CD8-positive, alpha-beta memory T cell (primary cell): ENCODE measurements at places on chromosomes 7 and 10.

GRCh38 chr10:129472696-129473555, 5.9 kb downstream of the MGMT start:
- no peak for DNase-seq

DNA sequence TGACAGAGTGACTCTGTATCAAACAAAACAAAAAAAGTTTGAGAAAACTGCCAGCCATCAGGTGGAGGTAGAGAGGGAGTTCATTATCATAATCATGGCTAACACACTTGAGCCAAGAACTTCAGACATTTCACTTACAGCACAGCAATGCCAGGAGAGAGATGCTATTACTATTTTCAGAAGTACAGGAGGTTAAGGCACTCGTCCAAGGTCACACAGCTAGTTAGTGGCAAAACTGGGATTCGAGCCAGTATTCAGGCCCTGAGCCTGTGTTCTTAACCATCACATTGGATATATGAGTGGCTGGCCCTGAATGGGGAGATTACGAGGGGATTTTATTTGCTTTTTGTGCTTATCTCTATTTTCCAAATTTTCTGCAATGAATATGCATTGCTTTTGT, 24.8 kb upstream of the UNC5B start:
- DNase-seq, result no peak

GRCh38 chr10:48215486-48216203, 58.9 kb downstream of the FRMPD2 start:
- DNase-seq, result no peak

DNA sequence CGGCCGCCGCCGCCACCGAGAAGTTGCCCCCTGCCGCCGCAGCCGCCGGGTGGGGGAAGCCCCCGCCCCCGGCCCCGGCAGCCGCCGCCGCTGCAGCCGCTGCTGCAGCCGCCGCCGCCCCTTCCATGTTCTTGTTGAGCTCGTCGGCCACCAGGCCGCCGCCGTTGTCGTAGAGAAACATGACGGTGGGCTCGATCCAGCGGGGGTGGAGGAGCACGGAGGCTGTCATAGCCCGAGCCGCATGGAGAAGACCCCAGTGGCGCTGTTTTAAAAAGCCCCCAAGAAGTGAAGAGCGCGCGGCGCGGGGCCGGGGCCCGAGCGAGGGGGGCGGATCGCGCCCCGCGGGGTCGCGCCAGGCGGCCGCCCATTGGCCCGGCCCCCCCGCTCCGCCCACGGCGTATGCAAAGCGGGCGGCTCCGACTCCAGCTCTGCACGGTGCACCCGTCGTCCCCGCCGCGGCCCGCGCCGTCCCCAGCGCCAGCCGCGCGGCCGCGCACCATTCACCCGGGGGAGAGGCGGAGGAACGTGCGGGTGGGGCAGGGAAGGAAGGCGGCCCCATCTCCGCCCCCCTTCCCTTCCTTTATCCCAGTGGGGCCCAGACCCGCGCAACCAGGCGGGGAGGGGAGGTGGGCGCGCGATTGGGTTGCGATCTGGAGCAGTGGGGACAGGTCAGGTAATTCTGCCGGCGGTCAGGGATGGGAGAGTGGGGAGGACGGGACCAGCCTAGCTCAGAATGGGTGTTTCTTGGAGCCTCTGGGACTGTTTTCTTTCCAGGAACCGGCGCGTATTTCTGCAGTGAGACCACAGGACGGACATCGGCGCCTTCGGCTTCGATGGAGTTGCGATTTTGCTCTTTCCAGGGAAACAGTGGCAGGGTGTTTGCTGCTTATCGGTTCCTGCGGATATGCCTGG, at the start of gene HOXA13:
HOXA13 (minus strand) TSS at position 243 of the 912 bp plus-strand sequence; CDS start at position 229, 14 bp downstream.
- DNase-seq, result no peak

GRCh38 chr10:1035201-1035600, 9.5 kb upstream of the IDI2 start:
- no peak for DNase-seq

DNA sequence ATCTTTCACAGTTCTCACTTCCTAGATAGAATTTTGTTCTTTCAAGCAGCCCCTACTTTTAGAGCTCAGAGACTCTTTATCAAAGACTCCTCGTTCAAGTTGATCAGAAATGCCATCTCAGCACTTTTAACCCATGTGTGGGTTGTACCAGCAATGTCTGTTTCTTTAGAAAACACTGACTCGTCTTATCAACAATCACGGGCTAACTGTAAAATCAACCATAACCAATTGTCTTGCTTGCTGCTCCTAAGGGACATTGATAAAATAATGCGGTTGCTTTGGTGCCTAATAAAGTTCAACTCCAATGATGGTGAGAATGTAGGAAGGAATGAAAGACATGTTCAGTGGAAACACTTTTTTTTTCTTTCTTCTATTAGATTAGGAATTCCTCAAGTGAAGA, 12.9 kb upstream of the CDK6 start:
- DNase-seq, result no peak

- DNase-seq, result no peak
Observed at GRCh38 chr10:77531441-77532001, 106.1 kb downstream of the KCNMA1 start.

- no peak for DNase-seq
Observed at GRCh38 chr7:28815928-28816373, 142.2 kb downstream of the TRIL start.

GRCh38 chr10:127300868-127301321, 104.5 kb upstream of the INSYN2A start:
- DNase-seq, result no peak

- DNase-seq, result peak; percentile 21
Observed at GRCh38 chr10:97648562-97649404, 8.3 kb downstream of the PI4K2A start.

- DNase-seq, result no peak
Observed at GRCh38 chr7:2131800-2132199, 100.9 kb downstream of the MAD1L1 start.

GRCh38 chr10:118802126-118802793, 47.5 kb upstream of the CACUL1 start:
- no peak for DNase-seq

DNA sequence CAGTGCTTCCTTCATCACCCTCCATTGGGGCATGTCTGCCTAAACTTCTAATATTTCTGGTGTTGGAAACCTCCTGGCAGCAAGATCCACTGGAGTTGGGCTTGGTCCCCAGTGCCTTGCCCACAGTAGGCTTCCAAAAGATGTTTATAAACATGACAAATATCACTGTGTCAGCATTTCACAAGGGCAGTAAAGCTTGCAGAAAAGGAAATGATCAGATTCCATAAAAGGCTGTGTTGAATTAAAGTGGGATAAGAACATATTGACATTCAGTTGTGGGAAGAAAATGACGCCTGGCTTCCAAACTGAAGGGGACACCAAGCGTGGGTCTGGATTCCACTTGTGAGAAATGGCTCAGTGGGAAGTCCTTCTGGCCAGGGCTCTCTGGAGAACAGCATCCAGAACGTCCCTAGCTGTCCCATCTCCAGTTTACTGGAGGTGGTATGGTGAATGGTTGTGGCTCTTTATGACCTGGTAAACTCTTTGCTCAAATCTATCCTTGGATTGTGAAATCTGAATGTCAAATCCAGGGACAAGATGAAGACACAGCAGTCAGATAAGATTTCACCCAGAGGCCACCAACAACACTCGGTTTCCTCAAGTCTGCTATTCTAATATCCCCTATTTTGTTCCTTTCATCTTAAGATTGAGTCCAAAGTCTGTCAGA, 287.2 kb downstream of the TNS3 start:
- DNase-seq, result no peak

DNA sequence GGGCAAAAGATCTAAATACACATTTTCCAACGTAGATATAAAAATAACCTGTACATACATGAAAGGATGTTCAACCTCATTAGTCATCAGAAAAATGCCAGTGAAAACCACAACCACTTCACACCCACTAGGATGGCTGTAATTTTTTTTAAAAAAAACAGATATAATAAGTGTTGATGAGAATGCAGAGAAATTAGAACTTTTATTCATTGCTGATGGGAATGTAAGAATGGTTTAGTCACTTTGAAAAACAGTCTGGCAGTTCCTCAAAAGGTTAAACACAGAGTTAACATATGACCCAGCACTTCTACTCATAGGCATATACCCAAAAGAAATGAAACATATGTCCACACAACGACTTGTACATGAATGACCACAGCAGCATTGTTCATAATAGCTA, 32.3 kb upstream of the PRKCQ start:
- DNase-seq, result no peak
